ENCODE measurements at places on chromosomes 5 and 9.

GRCh38 chr9:74935008-74935407 lies 17.7 kb downstream of the C9orf40 start:
- DNase-seq = no peak

GRCh38 chr9:36815566-36816348 lies 218.3 kb downstream of the PAX5 start:
- DNase-seq = no peak

DNA sequence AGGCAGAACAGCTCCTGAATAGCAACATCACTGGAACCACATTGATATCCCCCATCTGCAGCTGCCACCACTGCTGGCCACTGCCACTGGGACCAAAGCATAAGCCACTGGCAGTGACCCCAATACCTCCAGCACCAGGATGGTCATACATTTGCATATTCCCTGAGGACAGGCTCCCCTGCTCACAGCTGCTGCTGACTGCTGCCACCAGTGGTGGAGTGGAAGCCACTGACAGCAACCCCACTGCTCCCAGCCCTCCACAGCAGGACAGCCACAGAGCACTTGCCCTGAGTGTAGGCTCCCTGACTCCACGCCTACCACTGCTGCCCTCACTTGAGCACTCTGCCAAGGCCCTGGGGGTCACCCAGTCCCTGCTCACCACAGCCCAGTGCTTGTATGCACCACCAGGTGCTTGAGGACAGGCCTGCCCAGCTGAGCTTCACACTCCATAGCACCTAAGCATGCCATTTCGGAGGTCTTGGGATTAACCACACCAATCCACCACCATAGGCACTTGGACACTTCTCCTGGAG lies 327.4 kb upstream of the RPS23 start:
- DNase-seq = no peak

DNA sequence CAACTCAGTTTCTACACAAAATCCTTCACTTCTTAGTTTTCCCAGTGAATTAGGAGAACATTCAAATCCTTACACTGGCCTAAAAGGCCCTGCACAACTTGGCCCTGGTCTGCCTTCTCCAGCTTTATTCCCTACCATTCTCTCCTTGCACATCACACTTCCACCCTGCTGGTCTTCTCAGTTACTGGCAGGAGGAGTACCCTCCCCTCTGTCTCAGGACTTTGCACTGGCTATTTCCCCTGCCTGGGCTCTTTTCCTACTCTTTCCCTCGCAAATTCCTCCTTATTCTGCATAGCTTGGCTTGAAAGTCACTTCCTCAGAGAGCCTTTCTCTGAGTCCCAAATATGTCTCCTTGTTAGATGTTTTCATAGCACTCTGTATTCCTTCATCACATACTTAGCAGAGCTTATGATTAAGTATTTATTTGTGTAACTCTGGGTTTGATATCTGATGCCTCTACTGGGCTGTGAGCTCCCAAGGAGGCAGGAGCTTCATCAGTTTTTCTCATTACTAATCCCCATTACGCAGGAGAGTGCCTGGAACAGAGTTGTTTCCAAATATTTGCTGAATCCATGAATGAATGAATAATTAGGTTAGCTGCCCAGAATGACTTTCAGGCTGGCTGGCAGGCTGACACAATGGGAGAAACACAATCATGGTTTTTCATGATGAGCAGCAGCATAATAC lies 159.8 kb upstream of the KLF9 start:
- DNase-seq = no peak

DNA sequence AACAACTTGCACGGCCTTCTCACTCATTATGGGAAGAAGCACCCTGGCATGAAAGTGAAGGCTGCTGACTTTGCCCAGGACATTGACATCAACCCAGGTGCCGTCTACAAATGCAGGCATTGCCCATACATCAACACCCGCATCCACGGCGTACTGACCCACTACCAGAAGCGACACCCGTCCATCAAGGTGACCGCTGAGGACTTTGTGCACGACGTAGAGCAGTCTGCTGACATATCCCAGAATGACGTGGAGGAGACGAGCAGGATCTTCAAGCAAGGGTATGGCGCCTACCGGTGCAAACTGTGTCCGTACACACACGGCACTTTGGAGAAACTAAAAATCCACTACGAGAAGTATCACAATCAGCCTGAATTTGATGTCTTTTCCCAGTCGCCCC lies 65.4 kb downstream of the ZNF462 start:
- no peak for DNase-seq

Measured in activated CD8-positive, alpha-beta memory T cell treated with anti-CD3 and anti-CD28 coated beads for 24 hours (primary cell).